NCI-H1092 (cell line): ENCODE measurements at places on chromosomes 3 and 15.

DNA sequence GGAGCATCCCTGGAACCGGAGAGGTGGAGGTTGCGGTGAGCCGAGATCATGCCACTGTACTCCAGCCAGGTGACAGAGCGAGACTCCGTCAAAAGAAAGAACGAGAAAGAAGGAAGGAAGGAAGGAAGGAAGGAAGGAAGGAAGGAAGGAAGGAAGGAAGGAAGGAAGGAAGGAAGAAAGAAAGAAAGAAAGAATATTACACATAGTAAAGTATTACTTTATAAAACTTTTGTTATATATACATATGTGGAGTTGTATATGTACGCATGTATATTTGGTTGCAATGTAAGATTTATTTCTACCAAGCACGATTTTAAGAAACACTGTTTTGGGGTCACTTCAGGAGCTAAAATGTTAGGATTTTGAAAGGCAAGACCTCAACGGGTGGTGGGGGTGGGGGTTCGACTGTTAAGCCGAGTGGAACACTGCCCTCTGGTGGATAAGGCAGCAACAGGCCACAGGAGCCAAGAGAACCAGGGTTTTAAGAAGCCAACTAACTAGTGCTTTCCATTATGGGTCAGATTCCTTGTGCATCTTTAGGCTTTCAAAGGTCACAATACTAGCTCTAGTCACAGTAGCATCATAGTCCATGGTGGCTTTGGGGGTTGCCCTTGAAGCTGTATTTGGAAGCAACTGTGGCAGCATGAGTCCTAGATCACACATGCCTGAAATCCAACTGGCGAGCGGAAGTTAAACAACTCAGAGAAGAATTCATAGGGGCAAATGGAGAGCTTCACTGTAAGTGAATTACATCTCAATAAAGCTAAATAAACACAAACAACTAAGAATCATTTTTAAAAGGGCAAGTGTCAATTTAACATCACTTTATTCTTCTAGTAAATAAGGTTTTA, 22.5 kb downstream of the GLB1 start:
- peak; percentile 48 for DNase-seq

DNA sequence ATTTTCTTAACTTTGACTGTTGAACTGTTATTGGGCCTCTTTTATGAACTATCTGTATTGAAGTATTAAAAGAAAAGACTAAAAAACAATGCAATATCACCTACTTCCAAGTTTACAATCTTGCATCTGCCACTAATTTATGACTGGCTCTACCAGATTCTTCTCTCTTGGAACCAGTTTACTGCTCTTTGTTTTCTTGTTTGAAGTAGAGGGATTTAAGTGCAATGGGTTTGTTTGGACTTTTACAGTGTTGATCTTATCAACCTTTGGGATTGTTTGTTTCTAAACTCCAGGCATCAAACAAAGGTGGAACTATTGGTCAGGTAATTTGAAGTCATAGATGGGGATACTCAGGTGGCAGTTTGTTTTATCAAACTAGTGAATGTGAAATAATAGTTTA, 43.0 kb upstream of the MEIS2 start:
- DNase-seq = no peak

GRCh38 chr3:66472313-66473134, 28.3 kb downstream of the LRIG1 start:
- DNase-seq = no peak

DNA sequence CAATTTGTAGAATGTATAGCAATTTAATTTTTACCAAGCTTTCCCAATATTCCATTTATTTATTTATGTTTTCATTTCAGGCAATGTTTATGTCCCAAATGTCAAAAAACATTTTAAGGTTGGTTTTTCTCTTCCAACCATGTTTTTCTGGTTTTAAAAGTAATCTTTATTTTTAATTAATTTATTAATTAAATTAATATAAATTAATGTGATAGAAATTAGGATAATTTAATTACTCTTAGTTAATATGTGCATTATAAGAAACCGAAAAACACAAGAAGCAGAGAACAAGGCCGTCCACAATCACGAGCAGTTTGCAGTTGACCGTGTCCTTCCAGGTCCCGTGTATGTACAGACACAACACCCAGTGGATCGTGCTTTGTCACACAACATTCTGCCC, 34.2 kb downstream of the FBXO45 start:
- no peak for DNase-seq

- DNase-seq = no peak
Observed at GRCh38 chr3:23752126-23752525, 53.6 kb upstream of the UBE2E1 start.
